ENCODE measurements at places on chromosomes 11 and 22.
A peak's percentile ranks its signal among the peaks of the same experiment; 100 is the strongest.

- DNase-seq: no peak
Measured at GRCh38 chr11:67117672-67118180, 1.3 kb upstream of the KDM2A start.

GRCh38 chr11:112118176-112118575 lies 31.5 kb downstream of the SDHD start:
- DNase-seq: no peak

GRCh38 chr11:66607126-66607834 lies 9.2 kb upstream of the RBM14 start:
- DNase-seq: peak; percentile 69

DNA sequence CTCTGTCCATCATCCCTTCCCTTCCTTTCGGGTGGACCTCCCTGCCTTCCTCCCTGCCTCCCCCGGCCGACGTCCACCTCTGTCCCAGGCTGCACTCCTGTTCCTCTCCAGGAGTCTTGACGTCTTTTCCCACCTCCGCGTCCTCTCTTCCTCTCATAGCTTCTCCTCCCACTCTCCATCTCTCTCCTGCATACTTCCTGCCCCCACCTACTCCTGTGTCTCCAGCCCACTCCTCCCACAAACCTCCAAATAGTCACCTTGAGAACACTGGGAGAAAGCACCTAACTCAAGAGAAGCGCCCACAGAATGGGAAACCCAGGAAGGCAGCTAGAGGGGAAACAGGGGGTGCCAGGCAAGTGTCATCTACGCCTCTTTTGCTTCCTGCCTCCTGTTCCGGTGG lies 60.8 kb downstream of the PDE2A start:
- DNase-seq: no peak

GRCh38 chr11:94400839-94401772 lies at the start of gene GPR83:
GPR83 (minus strand) TSS chr11:94401419; CDS start chr11:94401247, 172 bp downstream.
- no peak for DNase-seq

GRCh38 chr22:45318558-45319323 lies 9.0 kb downstream of the FAM118A start:
- no peak for DNase-seq

DNA sequence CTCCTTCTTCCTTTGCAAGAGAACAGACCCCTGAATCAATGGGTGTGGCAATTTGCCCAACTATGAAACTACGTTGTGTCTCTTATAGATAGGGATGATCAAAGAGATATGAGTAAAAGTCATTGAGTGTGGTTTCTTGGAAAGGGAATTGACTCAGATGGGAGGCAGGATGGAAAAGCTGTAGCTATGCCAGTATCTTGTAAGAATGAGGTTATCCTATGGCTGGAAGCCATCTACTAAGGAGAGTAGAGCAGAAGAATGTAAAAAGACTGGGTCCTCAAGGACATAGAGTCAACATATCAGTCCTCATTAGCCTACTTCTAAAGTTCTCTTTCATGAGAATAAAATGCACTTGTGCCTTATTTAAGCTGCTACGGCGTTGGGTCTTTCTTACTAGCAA lies 78.9 kb upstream of the POU2AF2 start:
- no peak for DNase-seq

GRCh38 chr11:19552656-19553260 lies 159.9 kb upstream of the NAV2 start:
- no peak for DNase-seq

DNA sequence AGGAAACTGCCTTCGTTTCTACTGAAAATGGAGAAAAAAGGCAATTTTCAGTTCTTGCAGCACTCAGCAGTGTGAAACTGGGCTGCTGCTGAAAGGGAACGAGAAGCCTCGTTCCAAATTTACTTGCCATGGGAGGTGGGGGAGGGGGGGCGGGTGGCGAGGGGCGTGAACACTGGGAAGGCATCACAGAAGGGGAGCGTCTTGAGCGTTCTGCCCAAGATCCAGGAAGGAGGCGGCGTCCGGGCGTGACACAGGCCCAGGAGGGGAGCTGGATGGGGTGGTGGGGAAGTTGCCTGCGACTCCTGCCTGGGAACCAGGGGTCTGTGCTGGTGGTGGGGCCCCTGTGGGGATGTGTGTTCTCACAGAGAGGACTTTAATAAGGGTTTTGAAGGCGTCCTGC lies 213.5 kb downstream of the CTTN start:
- DNase-seq: no peak

DNA sequence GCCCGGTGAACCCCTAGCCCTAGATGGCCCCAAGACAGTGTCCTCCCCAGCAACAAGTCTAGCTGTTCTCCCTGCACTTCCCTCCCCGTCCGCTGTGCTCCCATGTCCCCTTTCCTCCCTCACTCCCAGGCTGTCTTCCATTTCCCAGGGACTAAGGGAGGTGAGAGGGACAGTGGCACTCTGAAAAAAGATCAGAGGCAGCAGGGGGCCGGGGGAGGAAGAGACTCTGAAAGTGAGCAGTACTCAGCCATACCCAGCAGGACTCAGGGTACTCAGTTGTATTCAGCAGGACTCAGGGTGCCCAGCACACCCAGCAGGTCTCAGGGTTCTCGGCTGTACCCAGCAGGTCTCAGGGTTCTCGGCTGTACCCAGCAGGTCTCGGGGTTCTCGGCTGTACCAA lies 48.4 kb upstream of the THY1 start:
- DNase-seq: no peak

DNA sequence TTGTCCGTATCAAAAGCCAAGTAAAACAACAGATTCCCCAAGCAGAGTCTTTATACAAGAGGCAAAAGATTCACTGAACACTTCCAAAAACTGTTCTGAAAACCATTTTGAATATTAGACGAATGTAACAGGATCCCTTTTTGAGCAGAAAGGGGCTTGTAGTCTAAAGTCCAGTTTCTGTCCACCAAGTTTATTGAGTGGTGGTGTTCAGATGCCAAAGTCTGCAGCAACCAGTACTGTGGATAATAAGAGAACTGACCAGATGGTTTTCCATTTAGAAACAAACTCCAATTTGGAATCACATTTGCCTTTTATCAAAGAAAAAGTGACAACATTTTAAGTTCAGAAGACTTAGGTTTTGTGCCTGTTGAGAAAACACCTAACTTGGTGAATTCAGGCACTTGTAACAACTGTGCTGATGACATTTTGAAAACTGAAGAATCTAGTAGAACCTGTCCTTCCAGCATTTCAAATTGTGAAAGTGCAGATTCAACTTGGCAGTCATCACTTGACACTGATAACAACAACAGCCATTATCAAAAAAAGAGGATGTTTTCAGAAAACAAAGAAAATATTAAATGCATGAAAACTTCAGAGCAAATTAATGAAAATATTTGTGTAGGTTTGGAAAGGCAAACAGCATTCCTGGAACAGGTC lies 217.1 kb downstream of the CSNK2A3 start:
- DNase-seq: no peak

DNA sequence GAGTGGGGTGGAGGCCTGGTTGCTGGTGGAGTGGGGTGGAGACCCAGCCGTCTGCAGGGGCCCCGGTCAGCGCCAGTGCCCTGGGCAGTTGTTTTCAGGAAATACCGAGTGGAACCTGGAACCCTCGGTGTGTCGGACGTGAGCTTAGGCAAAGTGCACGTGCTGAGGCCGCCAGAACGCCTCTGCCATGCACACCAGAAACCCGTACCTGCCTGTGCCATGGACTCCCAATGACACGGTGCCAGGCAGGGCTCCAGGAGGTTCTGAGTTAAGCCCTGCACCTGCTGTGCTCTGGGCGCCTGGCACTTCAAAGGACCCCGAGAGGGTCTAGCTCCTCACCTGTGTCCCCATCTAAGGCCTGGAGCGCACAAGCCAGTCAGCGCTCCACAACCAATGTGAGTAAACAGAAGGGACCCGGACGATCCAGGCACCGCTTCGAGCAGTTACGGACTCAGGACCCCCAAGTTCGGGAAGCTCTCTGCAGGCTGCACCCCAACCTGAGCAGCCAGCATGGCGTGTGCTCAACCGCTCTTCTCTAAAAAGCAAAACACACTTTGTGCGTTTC lies 12.3 kb downstream of the TOLLIP start:
- no peak for DNase-seq

GRCh38 chr11:86145439-86146156 lies 76.7 kb upstream of the PICALM start:
- no peak for DNase-seq

- DNase-seq: no peak
Measured at GRCh38 chr11:1326435-1327063, 17.1 kb upstream of the TOLLIP start.

DNA sequence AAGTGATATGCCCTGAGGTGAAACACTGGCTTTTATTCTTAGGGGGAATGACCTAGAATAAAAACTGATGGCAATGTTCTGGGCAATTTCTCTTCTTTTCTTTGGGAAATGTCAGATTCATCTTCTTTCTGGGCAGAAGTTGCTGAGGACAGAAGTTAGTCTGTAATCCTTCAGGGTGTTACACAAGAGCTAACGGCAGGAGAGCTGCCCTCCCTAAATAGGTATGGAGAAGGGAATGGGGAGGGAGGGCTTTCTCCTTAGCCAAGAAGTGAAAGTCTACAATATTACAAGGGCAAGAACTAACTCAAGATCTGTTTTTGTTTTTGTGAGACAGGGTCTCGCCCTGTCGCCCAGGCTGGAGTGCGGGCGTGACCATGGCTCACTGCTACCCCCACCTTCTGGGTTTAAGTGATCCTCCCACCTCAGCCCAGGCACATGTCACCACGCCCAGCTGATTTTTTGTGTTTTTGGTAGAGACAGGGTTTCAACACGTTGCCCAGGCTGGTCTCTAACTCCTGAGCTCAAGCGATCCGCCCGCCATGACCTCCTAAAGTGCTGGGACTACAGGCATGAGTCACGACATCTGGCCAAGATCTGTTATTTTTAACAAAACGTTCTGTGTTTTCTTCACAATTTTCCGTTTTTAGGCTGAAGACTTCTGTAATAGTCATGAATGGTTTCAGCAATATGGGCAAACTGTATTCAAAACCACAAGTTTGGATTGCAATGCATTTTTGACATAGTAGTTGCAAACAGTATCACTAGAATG lies 7.2 kb downstream of the PIWIL4 start:
- DNase-seq: no peak

GRCh38 chr11:120335556-120335907 lies 681 bp upstream of the ARHGEF12 start:
- DNase-seq: no peak

DNA sequence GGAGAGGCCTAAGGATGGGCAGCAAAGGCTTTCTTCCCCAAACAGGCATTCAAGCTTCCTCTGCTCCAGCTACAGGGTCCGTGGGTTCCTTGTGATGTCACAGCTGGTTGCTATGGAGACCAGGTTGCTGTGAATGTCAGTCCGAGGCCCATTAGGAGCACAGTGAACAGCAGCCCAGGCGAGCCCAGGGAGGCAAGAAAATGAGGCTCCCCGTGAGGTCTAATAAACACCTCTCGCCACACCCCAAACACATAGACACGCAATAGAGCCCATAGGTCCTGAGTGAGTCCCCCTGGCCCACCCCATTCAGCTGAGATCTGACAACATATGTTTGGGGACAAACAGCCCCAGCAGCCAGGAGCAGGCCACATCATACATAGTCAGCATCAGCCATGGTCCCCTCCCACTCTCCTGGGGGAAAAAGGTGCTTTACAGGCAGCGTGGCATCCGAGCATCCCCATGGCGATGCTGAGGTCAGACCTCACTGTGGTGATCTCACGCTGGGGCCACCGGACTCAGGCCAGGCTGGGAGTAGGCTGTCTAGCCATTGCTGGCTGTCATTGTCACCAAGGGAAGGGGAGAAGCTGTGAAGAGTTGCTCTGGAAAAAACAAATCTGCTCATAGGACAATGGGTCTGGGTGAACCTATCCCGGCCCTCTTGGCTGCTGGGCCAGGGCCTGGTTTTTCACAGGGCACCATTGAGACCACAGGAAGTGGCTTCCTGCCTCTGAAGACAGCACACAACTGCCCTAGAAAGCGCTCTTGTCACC lies 23.1 kb upstream of the TP53I11 start:
- no peak for DNase-seq

DNA sequence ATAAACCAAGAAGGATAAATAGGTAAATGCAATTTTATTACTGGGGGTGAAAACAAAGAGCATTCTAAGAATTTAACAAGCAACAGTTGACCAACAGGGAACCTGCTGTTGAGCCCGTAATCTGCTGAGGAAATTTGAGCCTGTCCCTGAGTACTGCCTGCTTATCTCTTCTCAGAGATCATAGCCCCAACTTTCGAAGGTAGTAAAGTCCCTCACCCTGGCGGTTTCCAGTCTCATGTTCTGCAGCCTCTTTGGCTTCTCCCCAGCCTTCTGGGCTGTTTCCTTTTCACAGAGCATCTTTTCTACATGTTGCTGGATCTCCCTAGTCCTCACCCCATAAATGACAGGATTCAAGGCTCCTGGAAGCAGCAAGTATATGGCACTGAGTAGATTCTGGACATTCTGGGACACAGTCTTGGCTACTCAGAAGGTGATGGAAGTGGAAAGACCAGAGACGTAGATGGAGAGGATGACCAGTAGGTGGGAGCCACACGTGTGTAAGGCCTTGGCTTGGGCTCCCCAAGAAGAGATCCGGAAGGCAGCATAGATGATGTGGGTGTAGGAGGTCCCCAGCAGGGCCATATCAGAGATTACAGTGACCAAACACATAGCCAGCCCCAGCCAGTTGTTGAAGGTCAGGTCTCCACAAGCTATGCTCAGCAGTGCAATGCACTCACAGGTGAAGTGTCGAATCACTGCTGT lies 51.6 kb downstream of the RRM1 start:
- no peak for DNase-seq

DNA sequence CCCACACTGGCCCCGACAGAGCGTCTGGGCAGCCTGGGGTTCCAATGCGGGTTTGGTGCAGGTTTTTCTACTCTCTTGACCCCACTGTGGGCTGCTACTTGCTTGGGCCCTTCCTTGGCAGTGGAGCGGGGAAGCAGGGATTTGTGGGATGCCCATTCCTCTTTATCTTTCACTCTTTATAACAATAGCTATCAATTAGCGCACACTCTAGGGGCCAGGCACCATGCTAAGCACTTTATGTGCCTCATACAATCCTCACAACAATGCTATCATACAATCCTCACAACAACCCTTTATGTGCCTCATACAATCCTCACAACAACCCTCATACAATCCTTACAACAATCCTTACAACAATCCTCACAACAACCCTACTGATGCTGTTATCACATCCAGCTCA lies 12.7 kb downstream of the ACCS start:
- no peak for DNase-seq

GRCh38 chr22:39489094-39490068 lies 12.7 kb upstream of the MIEF1 start:
- DNase-seq: no peak

Measured in AG09319 (cell line).